T-cell (primary cell): ENCODE measurements at places on chromosomes 2 and 18. TPM values are rescaled to one million over a fixed set of nuclear protein-coding genes. Genes with fewer than 3 reads are reported as not detected.

- no peaks in the 10 kb centered on the region for H3K27me3 ChIP-seq
- H3K4me1 ChIP-seq, result no peaks in the 10 kb centered on the region
- H3K27ac ChIP-seq, result no peak overlapping the region
Observed at GRCh38 chr2:64295326-64296139, 151.3 kb upstream of the PELI1 start.

DNA sequence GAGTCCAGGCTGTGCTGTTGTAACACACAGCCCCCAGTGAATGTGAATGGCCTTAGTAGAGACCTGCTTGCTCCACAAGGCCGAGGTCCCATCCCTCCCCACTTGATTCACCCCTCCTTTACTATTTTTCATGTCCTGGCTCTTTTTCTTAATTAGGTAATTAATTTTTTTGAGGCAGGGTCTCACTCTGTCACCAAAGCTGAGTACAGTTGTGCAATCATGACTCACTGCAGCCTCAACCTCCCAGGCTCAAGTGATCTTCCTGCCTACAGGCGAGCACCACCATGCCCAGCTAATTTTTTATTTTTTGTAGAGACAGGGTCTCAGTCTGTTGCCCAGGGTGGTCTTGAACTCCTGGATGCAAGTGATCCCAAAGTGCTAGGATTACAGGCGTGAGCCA lies 19.3 kb downstream of the FBLN7 start:
- no peak overlapping the region for H3K4me3 ChIP-seq
- H3K27ac ChIP-seq, result no peak overlapping the region
- no peaks in the 10 kb centered on the region for H3K36me3 ChIP-seq
- peaks cover 12% of the 10 kb centered on the region for H3K4me1 ChIP-seq

DNA sequence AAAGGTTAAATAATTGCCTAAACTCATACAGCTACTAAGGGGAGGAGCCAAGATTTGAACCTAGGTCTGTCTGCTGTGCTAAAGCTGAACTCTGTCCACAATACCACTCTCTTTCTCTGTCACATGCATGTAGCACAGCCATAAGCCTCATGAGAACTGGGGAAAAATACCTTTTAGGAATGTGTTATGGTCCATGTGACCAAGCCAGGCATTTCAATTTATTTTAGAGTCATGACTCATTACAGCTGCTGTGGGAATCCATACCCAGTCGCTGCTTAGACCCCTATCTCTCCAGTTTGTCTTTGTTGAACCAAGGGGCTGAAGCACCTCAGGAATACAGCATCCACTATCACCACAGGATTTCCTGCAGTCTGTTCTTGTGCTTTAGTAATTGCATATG lies 200.0 kb upstream of the SIX3 start:
- H3K27me3 ChIP-seq, result no peaks in the 10 kb centered on the region
- no peak overlapping the region for H3K4me3 ChIP-seq
- H3K27ac ChIP-seq, result no peak overlapping the region
- H3K4me1 ChIP-seq, result no peaks in the 10 kb centered on the region

GRCh38 chr2:188518381-188518780 lies 226.7 kb downstream of the GULP1 start:
- H3K4me3 ChIP-seq, result no peak overlapping the region
- H3K27me3 ChIP-seq, result no peaks in the 10 kb centered on the region
- H3K36me3 ChIP-seq, result no peaks in the 10 kb centered on the region
- no peak overlapping the region for H3K27ac ChIP-seq
- DNase-seq, result no peak

DNA sequence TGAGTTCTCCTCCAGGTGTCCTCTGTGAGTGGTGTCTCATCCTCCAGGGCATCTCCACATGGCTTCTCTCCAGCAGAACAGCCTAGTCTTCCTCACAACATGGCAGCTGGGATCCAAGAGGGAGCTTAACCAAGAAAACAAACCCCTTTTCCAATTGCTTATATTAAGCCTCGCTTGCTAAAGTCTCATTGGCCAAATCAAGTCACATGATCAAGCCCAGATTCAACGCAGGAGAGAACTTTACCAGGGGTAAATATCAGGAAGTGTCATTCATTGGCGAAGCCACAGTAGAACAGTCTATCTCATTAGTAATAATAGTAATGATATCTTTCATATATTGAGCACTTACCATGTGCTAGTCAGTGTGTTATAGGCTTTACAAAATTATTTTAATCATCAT lies 53.1 kb downstream of the CDC42EP3 start:
- H3K27me3 ChIP-seq, result no peaks in the 10 kb centered on the region
- DNase-seq, result no peak
- peak overlapping the region; percentile 89 for H3K27ac ChIP-seq

Gene AAMP
- 67.4 TPM for total RNA-seq

Gene HRH4
- 1.4 TPM for total RNA-seq
